AG10803 (cell line): ENCODE measurements at places on chromosomes 6 and 20.

DNA sequence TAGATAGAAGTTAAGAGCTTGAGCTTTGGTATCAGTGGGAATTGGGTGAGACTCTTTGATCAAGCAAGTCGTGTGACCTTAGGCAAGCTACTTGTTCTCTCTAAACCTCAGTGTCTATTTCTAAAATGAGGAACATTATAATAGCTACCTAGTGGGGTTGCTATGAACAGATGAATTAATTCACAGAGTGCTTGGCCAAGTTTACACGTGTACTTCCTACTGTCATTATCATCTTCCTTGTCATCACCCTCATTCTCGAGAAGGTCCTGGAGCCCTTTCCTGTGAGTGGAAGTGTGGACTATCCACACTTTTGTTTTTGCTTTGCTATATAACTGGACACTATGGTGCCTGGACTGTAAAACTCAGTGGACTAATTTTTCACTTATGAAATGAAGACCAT lies 64.0 kb downstream of the BCKDHB start:
- DNase-seq: no peak

GRCh38 chr20:21376626-21377025 lies 20.7 kb downstream of the NKX2-4 start:
- DNase-seq: peak; percentile 13

DNA sequence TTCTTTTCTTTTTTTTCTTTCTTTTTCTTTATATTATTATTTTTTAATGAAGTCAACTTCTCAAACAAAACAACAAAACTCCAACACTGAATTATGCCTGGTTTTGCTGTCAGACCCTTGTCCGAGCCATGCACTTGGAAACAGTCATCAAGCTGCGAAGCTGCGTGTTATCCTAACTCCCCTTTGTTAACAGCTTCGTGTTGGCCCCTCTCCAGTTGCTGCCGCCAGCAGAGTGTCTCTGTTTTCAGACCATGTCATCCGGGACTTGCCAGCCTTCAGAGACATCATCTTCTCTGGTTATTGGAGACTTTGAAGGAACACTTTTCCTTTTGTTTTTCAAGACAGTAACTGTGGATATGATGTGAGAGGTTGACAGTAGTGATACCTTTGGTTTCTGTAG lies 83.1 kb downstream of the TRMT11 start:
- no peak for DNase-seq

DNA sequence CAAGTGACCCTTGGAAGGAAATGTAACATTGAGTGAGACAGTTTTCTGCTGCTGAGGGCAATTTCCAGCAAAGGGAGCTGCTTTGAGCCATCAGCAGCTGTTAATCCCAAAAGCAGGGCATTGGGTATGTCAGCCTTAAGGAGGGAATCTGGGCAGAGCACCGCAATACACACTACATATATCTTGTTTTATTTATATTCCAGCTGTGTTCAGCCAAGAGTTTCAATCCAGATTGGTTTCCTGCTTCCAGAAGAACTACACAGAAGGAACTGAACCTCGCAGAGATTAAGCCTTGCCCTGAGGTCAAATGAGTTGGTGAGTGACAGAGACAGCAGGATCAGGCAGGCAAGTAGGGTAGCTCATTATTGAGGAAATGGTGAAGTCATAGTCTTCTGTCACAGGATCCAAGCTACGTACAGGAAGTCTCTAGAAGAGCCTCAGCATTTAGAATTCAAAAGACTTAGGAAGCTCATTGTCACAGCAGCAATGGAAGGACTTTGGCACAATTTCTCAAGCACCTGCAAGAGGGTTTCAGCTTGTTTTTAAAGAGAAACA lies 109.9 kb upstream of the HEY2 start:
- no peak for DNase-seq

- peak; percentile 61 for DNase-seq
Measured at GRCh38 chr6:154805288-154805911, 72.2 kb downstream of the SCAF8 start.

- DNase-seq: peak; percentile 74
Measured at GRCh38 chr20:53613748-53614147, 20.1 kb upstream of the ZNF217 start.

- DNase-seq: peak; percentile 51
Measured at GRCh38 chr20:17530716-17531664, at the start of gene BFSP1. BFSP1 (minus strand) TSS chr20:17531379; CDS start chr20:17531329, 50 bp downstream.

DNA sequence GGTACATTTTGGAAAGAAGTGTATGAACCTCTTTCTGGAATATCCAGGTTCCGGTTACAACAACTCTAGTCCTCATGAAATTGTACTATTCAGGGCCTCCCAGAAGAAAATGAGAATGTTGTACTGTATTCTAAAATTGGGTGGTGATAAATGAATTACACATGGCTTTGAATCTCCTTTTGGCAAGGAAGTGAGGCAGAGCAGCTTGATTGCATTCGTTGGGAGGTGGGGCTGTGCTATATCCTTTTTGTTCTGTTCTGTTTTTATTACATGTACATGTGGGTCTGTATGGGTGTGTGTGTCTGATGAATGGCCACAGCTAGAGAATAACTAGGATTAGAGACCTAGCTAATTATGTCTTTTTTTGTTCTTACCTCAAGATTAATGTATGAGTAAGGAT lies 37.8 kb upstream of the SNRPB2 start:
- no peak for DNase-seq

DNA sequence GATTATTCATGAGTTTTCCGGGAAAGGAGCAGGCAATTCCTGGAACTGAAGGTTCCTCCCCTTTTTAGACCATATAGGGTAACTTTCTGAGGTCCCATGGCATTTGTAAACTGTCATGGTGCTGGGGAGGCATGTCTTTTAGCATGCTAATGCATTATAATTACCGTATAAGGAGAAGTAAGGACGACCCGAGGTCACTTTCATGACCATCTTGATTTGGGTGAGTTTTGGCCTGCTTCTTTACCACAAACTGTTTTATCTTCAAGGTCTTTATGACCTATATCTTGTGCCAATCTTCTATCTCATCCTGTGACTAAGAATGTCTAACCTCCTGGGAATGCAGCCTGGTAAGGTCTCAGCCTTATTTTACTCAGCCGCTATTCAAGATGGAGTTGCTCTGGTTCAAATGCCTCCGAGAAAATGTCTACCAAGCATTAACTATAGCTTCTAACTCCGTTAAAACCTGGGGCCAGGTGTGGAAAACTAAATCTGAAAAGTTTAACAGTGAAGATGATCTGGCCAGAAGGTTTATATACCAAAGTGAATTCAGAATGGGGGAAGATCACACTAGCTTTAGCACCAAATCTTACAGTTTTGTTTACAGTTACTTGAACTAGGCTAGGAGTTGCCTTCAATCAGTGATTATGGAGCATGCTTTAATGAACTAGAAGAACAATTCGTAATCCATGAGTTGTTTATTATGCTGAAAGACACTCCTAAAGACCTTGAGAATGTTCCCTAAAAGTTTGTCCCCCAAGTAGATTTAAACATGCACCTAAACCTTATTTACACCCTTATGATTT lies 80.0 kb upstream of the TOP1 start:
- DNase-seq: no peak

DNA sequence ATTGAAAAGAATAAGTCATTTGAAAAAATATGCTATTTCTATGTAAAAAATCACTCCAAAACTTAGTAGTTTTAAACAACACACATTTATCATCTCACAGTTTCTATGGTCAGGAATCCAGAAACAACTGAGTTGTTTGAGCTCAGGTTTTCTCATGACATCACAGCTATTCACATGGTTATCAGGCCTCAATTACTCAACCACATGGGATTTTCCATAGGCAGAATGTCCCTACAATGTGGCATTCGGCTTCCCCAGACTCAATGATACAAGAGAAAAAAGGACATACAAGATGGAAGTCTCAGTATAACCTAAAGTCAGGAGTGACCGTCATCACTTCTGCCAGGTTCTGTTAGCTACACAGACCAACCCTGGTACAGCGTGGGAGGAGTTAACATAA lies 3.4 kb upstream of the SLC35D3 start:
- no peak for DNase-seq

- DNase-seq: no peak
Measured at GRCh38 chr20:37490663-37491350, 30.2 kb upstream of the NNAT start.

DNA sequence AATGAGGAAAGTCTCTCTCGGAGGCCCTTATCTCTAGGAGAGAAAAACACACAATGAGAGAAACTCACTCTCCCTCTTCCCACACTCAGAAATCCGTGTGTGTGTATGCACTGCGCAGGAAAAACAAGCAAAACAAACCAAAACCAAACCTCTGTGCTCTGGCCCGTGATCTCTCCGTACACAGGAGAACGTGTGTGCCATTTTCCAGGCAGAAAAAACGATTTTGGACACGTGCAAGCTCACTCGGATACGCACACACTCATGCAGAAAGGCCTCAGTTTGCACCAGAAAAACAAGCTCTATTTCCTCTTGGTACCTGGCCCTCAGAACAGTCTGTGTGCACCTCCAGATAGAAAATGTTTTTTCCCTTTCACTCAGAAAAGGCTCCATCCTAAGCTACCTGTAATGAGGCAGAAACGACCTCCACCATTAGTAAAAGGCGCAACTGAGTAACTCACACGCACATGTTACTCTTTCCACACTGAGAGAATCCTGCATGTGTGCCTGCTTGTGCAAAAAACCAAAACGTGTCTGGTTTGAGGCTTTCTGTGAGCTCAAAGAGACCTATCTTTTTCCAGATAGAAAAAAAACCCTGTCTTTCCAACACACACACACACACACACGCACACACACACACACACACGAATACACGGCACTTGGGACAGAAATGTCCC lies 99.2 kb downstream of the EDN3 start:
- no peak for DNase-seq

DNA sequence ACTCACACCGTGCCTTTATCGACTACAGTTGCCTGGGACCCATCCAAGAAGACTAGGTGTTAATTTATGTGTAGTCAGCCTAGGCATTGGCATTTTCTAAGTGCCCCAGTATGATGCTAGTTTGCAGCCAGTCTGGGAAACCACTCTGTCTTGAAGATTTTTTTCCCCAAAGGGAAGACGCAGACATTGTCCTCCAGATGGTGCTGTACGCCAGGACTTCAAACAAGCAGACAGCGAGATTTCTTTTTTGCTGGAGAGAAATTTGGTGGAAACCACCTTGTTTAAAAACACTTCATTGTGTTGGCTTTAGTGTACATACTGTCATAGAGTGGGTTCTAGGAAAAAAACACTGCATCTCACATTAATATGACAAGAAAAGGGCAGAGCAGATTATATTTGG lies 30.0 kb downstream of the ALDH5A1 start:
- peak; percentile 35 for DNase-seq

DNA sequence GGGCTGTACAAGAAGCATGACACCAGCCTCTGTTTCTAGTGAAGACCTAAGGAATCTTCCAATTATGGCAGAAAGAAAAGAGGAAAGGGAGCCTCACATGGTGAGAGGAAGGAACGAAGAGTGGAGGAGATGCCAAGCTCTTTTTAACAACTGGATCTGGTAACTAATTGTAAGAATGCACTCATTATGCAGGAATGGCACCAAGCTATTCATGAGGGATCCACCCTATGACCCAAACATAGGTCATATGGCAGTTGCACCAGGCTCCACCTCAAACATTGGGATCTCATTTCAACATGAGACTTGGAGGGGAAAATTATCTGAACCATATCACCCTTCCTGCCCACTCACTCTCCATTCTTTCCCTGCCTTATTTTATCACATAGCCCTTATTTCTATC lies 496.0 kb upstream of the SPTLC3 start:
- no peak for DNase-seq

DNA sequence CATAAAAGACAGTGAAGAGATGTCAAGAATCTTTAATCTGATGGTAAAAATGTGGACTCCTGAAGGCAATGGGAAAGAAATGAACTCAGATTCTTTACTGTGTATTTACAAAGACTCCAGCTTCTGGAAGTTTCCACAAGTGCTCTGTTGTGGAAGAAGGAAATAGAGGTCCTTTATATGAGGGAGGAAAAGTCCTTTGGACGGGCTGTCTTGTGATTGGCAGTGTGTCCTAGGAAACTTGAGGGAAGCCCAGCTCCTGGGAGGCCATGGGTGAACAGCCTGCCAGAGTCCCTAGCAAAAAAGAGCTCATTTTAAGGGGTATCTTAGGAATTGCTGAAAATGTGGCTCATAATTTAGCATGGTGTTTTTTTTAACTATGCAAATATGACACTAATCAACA lies 92.0 kb downstream of the RNASET2 start:
- no peak for DNase-seq

DNA sequence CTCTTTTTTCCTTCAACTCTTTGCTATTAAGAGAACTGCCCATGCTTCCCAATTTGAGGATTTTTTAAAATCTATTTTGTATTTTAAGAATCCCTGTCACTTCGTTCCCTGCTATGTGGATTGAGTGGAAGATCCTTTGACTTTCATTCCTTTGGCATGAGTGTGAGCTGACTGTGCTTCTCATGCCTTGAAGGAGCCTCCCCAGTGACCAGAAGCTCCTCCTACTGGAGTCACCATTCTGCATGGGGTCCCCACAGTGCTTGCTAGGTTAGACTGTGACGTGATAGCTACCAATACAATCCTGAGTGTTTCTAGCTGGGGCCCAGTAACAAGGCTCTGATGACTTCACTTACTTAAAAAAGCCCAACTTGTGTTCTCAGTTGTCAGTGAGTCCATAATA lies 104.4 kb upstream of the LAMP5 start:
- DNase-seq: peak; percentile 76

DNA sequence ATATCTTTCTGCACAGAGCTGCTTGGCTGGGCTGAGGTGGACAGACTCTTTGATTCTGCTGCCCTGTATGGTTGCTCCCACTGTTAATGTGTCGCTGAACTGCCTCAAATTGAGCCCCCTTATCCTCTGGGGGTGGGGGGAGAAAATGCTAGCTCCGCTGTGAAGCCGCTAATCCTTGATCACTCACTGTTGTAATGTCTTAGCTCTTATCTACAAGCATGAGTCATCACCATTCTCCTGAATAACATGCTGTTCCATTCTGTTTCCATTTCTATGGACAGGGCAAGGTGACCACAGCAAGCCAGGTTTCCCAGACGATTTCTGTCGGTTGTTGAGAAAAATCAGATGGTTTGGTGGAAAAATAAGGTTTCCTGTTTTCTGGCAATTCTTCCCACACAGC lies 218.4 kb upstream of the GGTLC1 start:
- no peak for DNase-seq

- DNase-seq: peak; percentile 31
Measured at GRCh38 chr6:160534050-160534696, 129.9 kb downstream of the LPA start.

DNA sequence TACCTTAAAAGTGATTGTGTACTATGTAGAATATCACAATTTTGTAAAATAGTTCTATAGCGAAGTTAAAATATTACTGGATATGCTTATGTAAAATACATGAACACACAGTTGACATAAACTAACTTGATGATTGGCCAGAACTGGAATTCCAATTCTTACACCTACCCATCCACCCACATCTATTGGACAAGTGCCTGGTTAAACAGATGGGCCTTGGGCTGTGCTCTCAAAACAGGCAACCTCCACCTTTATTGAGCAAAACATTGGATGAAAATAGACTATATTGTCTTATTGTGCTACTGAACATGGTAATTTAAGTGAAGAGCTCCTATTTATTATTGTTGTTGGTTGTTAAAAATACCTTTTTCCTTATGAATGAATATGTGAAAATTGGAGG lies 154.0 kb upstream of the FLRT3 start:
- no peak for DNase-seq
